IPS-NIHi11 (cell line): ENCODE measurements at places on chromosomes 2 and 18.
A peak's percentile ranks its signal among the peaks of the same experiment; 100 is the strongest.

DNA sequence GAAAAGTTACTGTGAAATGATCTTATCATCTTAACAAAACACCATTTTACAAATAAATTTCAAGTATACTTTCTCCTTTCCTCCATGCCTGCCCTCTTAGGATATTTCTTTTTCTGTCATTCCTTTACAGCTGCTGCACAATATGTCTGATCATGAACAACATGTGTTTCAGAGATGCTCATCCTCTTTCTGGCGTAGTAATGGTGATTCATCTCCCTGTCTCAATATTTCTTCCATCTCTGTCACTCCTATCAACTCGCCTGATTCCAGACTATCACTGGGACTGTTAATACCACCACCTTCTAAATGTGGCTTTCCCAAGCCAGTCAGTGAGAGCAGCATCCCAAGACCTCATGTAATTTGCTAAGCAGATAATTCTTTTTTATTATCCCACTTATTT is 290.5 kb downstream of the GULP1 start:
- no peak for DNase-seq

- DNase-seq, result no peak
These were observed 20.6 kb downstream of the NPAS2 start for GRCh38 chr2:100840519-100840918.

DNA sequence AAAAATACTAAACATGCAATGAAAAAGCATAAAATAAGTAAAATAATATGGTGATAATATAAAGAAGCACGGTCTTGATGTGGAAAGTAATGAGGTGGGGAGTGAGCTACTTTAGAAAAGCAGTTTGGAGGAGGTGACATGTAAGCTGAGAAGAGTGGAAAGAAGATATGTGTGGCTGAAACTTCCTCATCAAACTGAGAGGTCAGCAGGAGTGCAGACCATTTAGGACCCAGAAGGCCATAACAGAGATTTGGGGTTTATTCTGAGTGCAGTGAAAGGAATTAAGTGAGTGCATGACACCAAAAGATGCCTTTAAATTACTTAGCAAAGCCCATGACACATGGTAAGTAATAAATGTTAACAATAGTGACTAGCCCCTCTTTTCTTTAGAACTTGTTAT is 24.4 kb upstream of the TMEM182 start:
- no peak for DNase-seq

- DNase-seq, result no peak
These were observed 784.6 kb downstream of the RNF144A start for GRCh38 chr2:7701791-7702190.

GRCh38 chr2:112153501-112153900 is 15.3 kb downstream of the FBLN7 start:
- DNase-seq, result no peak

GRCh38 chr2:168336786-168337388 is 89.5 kb upstream of the STK39 start:
- DNase-seq, result peak; percentile 82

DNA sequence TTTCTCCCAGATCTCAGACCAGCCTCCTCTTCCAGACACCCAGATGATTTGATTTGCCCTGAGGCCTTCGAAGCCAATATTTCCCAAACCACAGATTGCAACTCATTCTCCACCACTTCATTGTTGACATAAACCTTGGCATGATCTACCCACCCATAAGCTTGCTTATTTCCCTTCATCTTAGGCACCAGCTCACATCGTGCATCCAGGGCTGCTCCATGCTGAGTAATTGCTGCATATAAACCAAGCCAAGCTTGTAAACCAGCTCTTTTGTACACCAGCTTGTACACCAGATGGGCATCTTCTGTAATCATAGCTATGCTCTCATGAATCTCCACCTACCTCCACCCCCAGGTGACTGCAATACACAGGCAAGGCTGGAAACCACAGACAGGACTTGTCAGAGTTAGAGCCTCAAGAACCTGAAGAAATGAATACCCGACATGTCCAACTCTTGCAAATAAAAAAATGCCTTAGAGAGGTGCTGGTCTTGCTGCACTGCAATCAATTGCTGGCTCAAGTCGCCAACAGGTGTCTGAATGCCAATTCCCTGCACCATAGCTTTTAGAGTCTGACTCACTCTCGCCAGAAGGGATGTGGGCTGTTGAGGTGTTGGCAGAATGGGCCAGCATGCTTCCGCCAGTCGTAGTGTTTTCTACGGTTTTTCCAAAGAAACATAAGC is 31.5 kb downstream of the TRABD2A start:
- DNase-seq, result no peak

DNA sequence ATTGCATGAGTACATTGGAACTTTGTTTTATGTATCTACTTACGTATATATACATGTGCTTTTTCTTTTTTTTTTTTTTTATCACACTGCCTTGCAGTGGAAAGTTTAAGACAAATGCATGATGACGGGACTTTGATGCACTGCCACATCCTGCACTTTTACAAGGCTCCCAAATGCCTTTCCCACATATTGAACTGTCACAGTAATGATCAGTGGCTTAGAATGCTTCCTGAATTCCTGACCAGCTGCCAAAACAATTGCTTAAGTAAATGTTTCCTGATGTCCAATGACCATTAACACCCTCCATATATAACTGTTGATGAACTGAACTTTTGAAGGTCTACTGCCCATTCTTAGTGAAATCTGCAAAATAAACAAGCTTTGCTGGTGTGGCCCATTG is 60.2 kb downstream of the LYPD6B start:
- no peak for DNase-seq

DNA sequence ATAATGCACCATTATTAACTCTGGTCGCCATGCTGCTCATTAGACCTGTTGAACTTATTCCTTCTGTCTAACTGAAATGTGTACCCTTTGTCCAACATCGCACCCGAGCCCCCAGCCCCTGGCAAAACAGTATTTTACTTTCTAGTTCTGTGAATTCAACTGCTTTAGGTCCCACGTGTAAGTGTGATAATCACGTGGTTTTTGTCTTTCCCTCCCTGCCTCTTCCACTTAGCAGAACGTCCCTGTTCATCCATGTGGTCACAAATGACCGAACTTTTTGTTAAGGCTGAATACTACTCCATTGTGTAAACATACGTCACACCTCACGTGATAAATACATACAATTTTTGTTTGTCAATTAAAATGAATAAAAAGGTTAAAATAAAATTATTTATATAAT is 826.9 kb downstream of the DCDC2C start:
- no peak for DNase-seq

- no peak for DNase-seq
These were observed 390.6 kb downstream of the CTNNA2 start for GRCh38 chr2:79903222-79904000.

DNA sequence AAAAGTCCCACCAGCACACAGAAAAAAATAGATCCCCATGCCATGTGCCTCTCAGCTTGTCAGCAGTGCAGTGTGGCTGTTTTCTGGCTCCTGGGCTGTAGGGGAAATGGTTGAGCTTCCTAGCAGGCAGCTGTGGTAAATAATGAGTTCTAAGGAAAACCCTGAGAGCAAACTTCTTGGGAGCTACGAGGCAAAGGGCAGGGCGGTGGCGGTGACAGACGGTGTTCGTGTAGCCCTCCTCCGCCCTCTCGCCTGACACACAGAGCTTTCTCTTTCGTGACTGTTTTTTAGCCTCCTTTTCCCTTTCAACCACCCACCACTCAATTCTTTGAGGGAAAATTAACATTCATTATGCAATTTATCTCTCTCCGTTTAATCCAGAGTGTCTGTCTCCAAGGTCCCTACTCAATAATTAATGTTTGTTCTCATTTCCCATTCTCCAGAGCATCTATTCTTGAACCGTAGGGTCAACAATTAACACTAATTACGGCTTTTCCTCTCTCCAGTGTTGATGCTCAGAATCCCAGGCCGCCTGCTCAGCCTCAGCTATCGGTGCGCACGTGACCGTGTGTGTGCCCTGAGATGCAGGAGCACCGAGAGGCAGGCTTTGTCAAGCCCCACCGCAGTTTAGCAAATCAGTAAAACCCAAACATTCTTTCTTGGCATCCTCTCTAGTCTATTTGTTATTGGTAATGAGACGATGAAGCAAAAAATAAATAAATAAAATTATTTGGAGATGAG is 50.1 kb downstream of the KIAA2012 start:
- DNase-seq, result no peak

GRCh38 chr18:35172451-35173035 is 68.3 kb upstream of the ZNF397 start:
- no peak for DNase-seq

- DNase-seq, result no peak
These were observed 50.5 kb downstream of the DHRS9 start for GRCh38 chr2:169119851-169120250.

DNA sequence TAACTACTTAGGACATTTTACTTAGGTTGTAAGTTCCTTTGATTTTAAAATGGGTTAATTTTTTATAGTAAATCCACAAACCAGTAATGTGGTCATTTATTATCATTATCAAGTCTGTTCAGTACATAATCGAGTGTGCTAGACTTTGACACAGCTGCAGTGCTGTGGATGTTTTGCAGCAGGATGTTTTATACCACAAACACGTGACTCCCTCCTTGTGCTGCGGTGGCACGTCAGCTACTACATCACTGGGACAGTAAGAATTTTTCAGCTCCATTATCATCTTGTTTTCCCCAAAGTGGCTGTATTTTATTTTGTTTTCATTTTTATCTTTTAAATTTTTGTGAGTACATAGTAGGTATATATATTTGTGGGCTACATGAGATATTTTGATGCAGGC is 70.0 kb downstream of the ATP9B start:
- no peak for DNase-seq

DNA sequence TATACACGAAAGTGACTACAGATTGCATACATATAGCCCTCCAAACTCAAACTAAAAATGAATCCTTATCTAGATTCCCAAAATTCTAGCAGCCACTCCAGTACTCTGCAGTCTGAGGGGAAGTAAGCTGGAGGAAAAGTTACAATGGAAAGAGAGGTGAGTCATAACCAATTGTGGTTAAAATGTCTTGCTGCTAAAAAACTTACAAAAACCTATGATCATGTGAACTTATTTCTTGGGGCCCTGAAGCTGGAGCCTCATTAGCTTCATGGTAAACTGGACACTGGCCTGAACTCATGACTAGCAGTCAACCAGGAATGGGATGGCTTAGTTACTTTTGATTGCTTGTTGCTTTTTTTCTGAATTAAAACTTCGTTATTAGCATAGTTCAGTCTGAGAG is 175.9 kb downstream of the SLC4A3 start:
- no peak for DNase-seq

- DNase-seq, result no peak
These were observed 64.1 kb downstream of the BCL2 start for GRCh38 chr18:63255435-63255834.

DNA sequence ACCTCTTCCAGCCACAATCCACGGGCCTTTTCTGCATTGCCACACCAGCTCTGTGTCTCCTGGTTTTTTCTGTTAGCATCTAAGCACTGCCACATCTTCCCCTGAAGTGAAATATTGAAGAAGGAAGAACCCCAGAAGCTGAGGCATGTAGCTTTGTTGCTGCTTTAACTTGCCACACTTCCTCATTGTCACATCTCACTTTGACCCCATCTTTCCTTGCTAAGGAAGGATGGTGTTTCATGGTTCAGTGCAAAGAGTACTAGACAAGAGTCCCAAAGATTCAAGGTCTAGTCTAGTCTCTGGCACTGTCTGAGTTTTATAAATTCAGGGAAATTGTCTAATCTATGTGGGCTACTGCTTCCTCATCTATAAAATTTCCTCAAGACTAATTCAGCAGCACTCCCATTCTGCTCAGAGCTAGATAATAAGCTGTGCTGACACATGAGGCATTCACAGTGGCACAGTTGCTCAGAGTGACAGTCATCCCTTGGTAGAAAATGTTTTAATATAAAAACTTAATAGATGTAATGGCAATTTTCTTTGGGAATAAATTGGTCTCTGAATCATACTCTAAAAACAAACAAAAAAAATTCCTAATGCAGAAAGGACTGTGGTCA is 483.0 kb upstream of the ID2 start:
- no peak for DNase-seq

DNA sequence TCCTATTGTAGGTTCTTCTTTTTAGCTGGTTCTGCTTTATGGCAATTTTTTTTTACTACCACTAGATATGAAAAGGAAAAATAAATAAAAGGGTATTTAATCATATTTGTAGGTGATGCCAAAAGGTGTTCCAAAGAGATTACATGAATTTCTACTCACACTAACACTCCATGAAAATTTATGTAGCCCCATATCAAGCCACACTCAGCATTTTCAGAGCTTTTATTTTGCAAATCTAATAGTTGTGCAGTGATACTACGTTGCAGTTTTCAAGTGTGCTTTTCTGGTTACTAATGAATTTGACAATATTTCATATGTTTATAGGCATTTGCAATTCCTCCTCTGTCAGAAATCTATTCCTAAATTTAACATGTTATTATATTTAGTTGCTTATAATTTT is 363.9 kb upstream of the TMEFF2 start:
- DNase-seq, result no peak

DNA sequence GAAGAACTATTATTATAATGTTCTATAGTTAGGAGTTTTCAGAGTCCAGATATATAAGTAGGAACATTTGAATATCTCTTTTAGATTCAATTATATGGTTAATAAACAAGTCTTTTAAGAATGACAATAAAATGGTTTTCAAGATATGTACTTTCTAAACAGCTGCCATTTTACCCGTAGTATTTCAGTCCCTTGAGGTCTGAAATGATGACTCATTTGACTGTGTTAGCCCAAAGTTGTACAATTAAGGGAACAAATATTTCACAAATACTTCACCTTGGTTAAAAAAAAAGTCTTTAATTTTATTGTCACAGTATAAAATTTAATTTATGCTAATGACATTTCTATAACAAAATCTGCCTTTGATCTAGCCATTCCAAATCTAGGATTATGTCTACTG is 91.6 kb upstream of the TANK start:
- no peak for DNase-seq

DNA sequence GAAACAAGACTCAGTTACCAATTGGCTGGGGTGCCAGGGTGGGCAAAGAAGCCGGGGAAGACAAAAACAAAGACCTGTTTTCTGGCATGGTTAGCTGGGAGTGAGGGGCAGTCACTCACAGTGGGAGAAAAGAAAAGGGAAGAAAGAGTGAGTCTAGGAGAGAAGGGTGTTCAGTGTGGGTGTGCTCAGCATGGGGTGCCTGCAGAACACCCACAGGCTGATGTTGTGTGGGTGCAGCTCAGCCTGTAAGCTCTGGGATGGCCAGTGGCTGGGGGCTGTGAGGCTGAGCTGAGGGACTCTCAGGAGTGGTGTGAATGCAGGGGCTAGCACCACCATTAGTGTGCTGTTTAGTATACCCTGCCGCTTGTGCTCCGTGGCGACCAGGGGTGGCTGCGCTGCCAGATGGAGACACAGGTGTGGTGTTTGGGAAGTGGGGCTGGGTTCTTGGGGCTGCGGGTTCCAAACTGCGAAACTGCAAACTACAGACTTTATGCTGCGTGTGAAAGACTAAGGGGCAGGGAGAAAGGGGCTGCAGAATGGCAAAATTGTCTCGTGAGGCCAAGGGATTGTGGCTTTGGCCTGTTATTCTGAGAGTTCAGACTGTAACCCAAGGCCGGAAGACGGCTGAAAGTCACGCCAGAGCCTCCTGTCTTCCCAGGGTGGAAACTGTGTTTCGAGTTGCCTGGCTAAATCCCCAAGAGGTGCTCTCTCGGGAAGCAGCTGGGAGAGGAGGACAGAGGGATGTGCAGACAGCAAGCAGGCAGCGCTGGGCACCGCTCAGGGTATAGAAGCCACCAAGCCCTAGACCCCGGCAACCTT is 156.3 kb downstream of the TTC32 start:
- DNase-seq, result no peak

GRCh38 chr18:57965246-57965645 is 78.8 kb upstream of the NEDD4L start:
- no peak for DNase-seq

GRCh38 chr18:49691177-49691608 is 122.1 kb downstream of the ACAA2 start:
- DNase-seq, result no peak
